ENCODE measurements at places on chromosomes 7 and 10.

DNA sequence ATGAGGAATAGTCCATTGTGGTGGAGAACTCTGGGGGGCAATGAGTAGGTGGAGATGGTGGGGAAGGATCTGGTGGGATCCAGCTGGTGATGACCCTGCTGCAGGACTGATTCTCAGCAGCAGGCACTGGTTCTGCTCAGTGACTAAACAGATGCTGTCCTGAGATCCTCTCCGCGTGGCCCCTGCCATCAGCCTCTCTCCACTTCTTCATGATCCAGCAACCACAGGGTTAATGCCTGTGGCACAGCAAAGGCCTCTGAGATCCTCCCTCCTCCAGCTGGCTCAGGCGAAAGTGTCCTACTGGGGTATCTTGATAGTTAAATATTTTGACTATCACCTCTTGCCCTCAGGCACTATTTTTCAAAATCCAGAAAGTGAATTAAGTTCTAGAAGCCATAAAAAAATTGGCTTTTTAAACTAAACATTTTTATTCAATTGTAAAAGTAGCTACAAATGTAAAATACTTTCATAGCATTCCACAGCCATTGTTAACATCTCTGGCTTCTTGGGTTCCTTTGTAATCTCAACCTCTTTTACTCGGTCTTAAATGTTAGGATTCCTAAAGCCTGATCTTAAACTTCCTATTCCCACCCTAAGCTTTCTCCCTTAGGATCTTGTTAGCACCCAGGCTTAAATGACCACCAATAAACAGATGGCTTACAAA is 13.1 kb downstream of the PLAU start:
- DNase-seq: no peak

- DNase-seq: no peak
Observed at GRCh38 chr7:79709574-79710409, 256.3 kb upstream of the MAGI2 start.

- DNase-seq: no peak
Observed at GRCh38 chr10:26627324-26627723, 70.2 kb upstream of the PDSS1 start.

GRCh38 chr7:108413782-108414492 is 42.3 kb downstream of the NRCAM start:
- DNase-seq: no peak

- DNase-seq: no peak
Observed at GRCh38 chr7:43044511-43044910, 67.9 kb upstream of the HECW1 start.
